CD4-positive, alpha-beta T cell treated with Interleukin-17A for 4 hours (primary cell): ENCODE measurements at places on chromosomes 4 and X.

DNA sequence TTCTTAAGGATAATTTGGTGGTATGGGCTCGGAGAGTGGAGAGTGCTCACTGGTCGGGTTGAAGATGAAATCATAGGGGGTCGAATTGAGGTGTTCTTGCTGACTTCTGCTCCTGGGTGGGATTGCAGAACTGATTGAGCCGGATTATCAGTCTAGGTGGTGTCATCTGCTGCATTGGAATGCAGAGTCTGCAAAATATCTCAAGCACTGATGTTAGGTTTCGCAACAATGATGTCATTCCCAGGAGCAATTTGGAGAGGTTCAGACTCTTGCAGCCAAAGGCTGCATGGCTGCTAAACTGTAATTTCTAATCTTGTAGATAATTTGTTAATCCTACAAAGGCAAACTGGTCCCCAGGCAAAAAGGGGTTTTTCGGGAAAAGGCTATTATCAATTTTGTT is 67.7 kb downstream of the RHOH start:
- no peak for DNase-seq

GRCh38 chr4:109879081-109879480 is 31.2 kb downstream of the LRIT3 start:
- no peak for DNase-seq

DNA sequence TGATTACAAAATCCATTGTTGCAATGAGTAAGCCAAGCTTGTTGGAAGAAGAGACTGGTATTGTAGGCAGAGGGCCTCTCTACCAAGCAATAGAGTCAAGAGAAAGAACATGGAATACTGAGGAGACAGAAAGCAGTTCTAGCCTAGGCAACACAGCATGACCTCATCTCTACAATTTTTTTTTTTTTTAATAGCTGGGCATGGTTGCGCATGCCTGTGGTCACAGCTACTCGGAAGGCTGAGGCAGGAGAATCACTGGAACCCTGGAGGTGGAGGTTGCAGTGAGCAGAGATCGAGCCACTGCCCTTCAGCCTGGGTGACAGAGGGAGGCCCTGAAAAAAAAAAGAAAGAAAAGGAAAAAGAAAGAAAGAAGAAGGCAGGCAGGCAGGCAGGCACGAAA is 11.7 kb upstream of the ZBTB33 start:
- DNase-seq, result no peak

GRCh38 chr4:7006411-7006810 is 36.8 kb upstream of the TADA2B start:
- no peak for DNase-seq

GRCh38 chrX:148763896-148764295 is 263.5 kb downstream of the AFF2 start:
- DNase-seq, result no peak

GRCh38 chr4:1234309-1234695 is 14.6 kb downstream of the CTBP1 start:
- DNase-seq, result no peak

DNA sequence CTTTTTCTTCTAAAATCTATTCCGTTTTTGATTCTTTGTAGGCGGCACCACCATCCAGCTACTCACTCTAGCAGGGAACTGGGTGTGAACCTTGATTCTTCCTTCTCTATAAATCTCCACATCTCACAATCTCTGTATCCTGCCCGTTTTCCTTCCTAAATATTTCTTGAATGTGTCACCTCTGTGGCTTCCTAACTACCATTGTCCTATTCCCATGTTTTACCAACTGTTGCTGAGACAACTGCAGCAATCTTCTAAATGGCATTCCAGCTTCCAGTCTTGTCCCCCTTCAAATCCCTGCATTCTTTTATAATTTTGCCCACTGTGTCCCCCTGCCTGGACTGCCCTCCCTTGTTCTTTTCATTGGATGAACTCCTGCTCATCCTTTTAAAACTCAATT is 641.3 kb downstream of the RPA4 start:
- DNase-seq, result no peak

- no peak for DNase-seq
Measured at GRCh38 chr4:172806841-172807240, 361.8 kb upstream of the GALNT7 start.
